ENCODE measurements at places on chromosomes 6 and 20.

DNA sequence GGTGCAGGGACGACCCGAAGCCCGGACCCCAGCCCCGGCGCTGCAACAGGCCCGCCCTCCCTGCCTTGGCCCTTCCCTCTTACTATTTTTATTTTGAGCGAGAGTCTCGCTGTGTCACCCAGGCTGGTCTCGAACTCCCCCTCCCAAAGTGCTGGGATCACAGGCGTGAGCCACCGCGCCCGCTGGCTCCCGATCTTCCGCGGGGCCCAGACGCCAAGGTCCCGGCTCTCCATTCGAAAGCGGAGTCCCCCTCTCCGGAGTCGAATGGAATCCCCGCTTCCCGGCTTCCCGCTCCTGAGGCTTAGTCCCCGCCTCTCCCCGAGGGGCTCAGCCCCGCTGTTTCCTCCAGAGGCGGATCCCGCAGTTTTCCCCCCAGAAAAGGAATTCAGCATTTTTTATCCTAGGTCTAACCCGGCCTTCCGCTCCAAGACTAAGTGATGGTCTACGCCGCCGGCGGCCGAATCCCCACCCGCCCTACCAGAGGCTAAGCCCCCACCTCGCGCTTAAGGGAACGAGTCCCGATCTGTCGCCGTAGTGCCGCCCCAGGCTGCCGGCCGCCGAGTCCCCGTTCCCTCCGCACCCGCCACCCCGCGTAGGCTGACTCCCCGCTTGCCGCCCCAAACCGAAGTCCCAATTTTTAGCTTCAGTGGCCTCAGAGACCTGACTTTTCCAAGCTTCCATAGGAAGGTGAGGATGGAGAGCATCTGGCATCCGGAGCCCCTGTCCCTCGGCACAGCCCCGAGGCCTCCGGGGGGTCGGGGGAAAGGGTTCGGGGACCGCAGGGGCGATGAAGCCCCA lies 11.5 kb upstream of the TMC2 start:
- peak; percentile 5 for DNase-seq

DNA sequence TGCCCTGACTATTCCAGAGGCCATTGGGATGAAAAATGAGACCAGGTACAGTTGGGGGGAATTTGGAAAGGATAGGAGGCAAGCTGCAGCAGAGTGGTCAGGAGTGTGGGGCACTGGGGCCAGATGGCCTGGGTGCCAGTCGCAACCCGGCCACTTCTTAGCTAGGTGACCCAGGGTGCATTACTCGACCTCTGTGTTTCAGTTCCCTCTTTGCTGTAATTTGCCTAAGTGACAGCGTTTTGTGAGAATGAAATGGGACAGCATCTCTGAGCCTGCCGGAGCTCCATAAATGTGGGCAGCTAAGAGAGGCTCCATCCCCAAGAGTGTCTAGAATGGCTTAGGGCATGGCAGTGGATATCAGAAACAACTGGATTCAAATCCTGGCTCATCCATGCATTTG lies 13.9 kb downstream of the LRFN2 start:
- DNase-seq = no peak

DNA sequence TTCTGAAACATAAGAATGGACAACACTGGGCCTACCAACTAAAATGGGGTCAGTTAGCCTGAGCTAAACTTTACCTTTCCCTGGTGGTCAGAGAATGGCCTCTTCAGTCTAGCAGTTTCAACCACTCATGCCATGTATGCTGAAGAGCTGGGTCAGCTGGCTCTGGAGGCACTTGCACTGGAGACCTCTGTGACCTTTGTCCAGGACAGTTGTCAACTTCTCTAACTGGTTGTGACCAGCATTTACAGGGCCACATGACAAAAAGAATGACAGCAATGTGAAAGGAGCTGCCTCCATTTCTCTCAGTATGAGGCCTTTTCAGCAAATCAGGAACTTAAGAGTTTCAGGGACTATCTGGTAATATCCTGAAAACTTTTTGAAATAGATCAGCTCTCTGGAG lies 59.9 kb upstream of the TMEM30A start:
- no peak for DNase-seq

- DNase-seq = no peak
Measured at GRCh38 chr20:23640018-23640601, 2.4 kb upstream of the CST3 start.

DNA sequence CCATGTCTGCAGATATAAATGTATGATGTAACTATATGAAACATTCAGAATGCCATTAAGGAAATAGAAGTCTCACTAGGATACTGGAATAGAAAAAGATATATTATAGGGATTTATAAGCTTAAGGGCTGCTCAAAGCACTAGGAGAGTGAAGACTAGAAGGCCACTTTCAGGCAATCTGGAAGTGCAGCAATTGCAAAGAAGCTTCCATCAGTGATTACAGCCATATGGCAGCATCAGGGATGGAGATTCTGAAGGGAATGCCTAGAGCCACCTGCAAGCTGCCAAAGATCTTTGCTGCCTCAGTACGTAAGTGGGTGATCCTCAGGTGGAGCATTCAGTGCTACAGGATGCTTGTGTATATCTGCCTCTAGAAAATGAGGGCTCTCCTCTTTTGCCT lies 796.2 kb upstream of the EPHA7 start:
- no peak for DNase-seq

DNA sequence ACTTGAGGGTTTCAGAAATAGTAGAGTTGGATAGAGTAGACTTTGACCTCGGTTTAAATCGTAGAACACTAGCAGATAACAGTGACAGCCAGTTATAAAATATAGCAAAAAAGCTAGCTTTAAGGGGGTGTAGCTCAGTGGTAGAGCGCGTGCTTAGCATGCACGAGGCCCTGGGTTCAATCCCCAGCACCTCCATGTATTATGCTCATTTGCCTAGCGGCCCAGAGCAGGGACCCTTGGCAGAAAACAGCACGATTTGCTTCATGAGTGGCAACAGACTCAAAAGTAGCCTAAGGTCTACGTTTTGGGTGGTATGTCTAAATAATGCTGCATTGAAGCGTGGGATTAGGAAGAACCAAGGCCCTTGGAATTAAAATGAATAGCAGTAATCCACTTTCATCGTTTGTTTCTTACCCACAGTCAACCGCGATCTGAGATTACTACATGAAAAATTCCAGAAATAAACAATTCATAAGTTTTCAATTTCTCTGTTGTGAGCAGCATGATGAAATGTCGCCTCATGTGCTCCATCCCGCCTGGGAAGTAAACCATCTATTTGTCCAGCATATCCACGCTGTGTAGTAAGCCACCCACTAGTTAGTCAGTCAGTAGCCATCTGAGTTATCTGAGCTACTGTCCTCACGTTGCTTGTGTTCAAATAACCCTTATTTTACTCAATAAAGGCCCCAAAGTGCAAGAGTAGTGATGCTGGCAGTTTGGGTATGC lies 184.9 kb downstream of the GPX5 start:
- DNase-seq = no peak

All from CD4-positive, alpha-beta T cell treated with Interferon alpha-2 for 1 hour (primary cell).